ENCODE measurements at places on chromosomes 1 and 21.

DNA sequence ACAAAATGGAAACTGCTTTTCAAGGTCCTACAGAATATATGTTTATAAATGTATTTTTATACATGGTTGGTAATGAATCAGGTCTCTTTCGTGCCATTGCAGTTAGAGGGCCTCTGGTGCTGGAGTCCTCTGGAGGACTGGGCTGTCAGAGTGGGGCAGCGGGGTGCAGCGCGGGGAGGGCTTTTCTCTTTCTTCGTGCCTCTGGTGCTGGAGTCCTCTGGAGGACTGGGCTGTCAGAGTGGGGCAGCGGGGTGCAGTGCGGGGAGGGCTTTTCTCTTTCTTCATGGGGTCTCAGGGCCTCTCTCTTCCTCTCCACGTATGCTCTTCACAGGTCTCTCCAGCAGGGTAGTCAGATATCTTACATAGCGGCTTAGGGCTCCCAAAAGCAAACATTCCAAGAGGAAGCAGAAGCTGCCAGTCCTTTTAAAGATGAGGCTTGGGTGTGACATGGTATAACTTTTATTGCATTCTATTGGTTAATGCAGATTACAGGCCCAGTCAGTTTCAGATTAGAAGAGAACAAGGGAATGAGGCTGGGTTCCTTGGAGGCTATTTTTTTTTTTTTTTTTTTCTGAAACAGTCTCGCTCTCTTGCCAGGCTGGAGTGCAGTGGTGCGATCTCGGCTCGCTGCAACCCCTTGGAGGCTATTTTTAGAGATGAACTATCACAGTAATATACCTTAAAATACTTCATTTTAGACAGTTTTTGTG lies 13.1 kb downstream of the SDCCAG8 start:
- DNase-seq: peak; percentile 55

DNA sequence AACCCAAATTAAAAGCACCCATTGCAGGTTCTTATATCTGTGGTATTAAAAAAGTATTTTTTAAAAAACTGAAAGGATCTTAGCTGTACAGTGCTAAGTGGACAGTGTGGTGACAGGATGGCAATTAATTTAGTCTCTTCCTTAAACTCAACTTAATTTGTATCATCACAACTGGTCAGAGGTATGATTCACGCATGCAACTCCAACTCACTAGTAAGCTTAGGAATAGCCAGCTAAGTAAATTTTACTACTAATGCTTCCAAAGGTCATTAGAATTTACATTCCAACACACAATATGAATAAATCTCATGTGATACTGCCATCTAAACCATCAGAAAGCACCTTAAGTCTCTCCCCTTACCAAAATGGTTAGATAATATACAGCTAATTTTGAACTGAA lies 35.4 kb downstream of the ENAH start:
- DNase-seq: no peak

DNA sequence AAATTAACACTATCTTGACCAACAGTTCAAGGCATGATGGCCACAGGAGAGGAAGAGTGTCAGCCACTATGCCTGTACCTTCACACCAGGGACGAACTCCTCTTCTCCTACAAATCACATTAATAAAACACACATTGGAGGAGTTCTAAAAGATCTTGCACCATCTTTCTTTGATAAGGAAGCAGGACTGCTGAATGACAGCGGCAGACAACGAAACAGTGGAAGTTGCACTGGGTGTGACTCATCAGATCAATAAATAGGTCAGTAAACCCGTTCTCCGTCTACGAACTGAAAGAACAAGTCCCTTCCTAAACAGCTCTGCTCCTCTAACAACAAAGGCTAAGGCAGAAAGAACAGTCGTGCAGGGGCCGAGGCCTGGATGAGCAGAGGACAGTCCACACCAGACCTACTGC lies 23.1 kb downstream of the UBE2G2 start:
- DNase-seq: peak; percentile 50

- no peak for DNase-seq
Measured at GRCh38 chr1:59229138-59229537, 67.8 kb upstream of the FGGY start.

DNA sequence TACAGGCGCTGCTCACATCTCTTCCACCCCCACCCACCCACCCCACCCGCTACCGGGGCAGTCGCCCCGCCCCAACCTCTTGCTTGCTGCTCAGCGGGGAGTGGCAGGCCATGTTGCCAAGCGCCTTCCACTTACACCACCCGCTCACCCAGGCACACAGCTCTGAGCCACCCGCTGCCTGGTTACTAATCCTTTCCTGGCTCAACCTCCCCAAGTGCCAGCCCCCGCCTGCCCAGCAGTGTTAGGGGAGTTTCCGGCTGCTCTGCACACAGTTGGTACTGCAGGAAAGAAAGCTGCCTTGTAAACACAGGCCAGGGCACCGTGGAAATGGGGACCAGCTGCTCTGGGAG lies 56.2 kb downstream of the LACTBL1 start:
- no peak for DNase-seq
